ENCODE measurements at places on chromosomes 4 and X.
A peak's percentile ranks its signal among the peaks of the same experiment; 100 is the strongest.

DNA sequence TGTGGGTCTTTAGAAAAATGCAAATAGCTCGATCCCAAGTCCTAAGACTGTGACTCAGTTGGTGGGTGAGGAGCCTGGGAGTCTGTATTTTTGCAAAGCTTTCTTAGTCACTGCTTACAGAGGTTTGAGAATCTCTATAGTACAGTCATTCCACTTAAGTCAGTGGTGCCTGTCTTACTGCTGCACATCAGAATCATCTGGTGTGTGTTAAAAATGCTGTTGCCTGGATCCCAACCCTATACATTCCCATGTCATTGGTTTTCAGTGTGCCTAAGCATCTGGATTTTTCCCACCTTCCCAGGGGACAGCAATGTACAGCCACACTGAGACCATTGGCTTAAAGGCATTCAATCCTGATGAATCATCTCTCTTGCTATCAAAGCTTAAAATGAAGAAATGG, 21.0 kb upstream of the GEMIN8 start:
- DNase-seq = peak; percentile 25

- DNase-seq = peak; percentile 19
Observed at GRCh38 chr4:126560794-126561193, 1072.0 kb upstream of the INTU start.

- no peak for DNase-seq
Observed at GRCh38 chr4:147836807-147837206, 104.9 kb downstream of the ARHGAP10 start.

DNA sequence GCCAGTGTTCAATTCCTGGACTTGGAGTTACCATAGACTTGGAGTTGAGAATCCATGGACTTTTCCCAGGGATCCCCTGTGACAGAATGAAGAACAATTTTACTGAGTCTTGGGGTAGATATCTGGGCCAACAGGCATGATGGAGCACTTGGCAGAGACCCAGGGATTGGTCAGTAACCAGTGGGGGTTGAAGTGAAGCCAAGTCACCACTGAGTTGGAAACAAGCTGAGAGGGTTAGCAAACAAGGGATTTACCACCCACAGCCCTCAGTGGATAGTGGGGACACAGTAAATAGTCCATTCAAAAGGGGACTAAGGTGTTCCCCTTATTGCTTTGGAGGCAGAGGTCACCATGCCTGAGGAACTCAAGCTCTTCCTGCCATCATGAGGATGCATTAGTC, 281.7 kb downstream of the PPP1R2C start:
- DNase-seq = no peak

DNA sequence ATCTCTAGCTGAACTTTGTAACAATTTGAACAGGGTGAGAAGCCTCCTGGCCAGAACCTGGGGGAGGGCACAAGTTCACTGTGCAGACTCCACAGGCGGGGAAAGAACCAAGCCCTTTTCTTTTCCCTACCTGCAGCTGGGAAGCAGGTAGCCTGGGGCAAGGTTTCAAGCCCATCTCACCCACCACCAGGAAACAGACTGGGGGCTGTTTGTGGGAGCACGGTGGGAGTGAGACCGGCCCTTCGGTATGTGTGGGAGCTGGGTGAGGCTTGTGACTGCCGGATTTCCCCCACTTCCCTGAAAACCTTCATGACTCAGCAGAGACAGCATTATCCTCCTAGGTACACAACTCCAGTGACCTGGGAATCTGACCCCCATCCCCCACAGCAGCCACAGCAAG, 211.7 kb downstream of the ZNF674 start:
- DNase-seq = no peak

DNA sequence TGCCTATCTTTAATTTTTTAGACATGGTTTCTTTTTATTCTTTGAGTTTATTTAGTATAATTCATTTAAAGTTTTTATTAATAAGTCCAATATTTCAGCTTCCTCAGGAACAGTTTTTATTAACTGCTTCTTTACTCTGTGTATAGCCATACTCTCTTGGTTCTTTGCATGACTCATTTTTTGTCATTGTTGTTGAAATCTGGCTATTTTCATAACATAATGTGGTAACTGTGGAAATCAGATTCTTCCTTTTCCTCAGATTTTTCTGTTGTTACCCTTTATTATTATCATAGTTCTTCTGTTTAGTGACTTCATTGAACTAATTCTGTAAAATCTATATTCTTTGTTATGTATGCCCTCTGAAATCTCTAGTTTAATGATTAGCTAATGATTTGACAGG, 124.9 kb upstream of the CYSLTR1 start:
- DNase-seq = peak; percentile 48

- no peak for DNase-seq
Observed at GRCh38 chrX:44596277-44596676, 53.6 kb upstream of the FUNDC1 start.

DNA sequence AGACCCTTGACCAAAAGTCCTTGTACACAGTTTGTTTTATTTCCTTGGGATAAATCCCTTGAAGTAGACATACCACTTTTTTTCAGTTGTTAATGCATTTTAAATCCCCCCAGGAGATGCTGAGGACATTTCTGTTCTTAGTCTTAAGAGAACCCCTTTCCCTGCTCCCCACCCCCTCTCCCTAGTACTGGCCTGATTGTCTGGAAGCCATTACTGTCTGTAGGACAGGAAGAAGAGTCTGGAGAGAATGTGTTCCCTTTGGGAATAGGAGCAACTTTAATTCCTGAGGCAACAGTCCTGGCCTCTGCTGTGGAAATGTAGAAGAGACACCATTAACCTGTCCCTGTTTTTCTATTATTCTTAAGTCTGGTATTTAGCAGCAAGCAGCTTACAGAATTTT, 52.3 kb upstream of the TMEM131L start:
- DNase-seq = no peak

DNA sequence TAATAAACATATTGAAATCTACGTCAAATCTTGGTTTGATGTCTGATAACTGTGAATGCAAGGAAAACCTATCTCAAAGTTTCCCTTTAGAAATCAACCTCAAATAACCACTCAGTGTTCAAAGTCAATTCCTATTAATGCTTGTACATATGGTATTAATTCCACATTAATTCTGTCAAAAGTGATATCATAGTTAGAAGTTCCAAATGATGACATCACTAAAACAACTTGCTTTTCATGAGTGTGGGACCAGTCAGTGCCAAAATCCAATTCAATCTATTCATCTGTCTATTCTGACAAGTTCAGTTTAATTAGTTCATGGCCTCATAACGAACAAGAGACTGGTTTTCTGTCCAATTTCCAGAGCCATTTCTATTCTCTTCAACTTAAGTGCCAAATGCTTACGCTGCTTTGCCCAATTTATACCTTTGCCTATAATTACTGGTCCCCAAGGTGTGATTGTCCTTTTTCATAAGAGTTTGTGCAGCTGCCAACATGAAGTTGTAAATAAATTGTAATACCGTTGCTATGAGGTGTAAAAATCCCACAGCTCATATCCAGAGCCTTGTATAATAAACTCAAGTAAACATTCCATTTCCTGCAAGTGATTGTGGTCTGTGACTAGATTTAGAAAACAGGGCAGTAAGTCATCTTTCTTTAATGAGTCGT, 476.2 kb downstream of the RAB28 start:
- DNase-seq = no peak

DNA sequence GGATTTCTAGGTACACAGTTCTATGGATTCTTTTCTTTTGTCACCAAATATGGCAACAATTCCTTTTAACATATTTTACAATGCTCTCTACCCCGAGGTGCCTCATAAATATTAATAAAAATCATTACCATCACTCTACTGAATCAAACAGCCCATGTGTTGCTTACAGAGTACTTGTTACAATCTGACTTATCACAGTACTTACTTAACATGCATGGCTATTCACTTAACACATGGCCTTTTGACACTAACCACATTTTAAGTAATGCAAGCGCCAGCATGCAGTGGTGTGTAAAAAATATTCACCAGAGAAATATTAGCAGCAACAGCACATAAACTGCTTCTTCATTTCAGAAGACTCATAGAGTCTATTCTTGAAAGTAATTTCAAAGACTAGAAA, 64.9 kb downstream of the BMP3 start:
- no peak for DNase-seq

- DNase-seq = no peak
Observed at GRCh38 chr4:164876700-164877324, at the start of gene APELA. TSS of gene APELA (plus strand) at chr4:164877178. CDS start at chr4:164877332, 154 bp downstream.

GRCh38 chr4:12116009-12116552, 687.4 kb upstream of the HS3ST1 start:
- DNase-seq = no peak

- no peak for DNase-seq
Observed at GRCh38 chr4:188175288-188175687, 36.0 kb downstream of the TRIML1 start.

DNA sequence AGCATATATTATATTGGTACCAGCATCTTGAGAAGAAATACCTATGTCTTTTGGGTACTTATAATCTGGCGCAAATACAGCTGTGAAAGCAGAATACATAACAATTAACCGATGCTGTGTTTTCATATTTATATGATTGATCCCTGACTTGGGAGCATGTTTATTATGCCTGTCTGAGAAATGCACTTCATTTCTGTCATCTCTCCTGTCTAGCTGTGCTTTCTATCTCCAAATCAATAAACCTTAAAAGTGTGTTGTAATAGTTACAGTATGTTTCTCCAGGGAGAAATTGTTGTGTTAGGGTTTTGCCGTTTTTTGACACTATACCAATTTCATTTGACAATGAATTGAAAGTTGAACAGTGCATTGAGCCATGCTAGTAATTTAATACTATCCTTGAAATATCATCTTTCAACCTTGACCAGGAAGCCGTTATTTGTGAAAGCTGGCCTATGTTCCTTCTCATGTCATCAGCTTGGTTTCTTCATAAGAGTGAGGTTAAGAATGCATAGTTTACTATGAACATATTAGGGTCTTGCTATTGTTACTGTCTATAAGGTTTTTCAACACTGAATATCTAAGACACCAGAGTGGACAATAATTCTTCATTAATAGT, 206.2 kb upstream of the PCDH18 start:
- peak; percentile 22 for DNase-seq

GRCh38 chrX:56572975-56573374, 9.5 kb downstream of the UBQLN2 start:
- no peak for DNase-seq

DNA sequence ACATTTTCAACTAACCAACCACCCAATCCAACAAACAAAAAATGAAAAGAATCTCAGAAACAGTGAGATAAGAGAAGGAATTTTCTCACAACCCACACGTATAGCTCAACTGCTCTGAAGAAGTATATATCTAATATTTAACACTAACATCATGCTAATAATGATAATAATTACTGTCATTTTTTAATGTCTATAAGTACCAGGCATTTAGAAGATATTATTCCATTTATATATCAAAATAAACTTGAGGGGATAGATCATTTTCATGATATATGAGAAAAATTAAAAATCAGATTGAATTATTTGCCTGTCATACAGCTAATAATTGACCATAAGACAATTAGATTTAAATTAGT, 4.2 kb upstream of the AFP start:
- DNase-seq = no peak

GRCh38 chr4:134465417-134465816, 263.8 kb upstream of the PABPC4L start:
- DNase-seq = no peak

DNA sequence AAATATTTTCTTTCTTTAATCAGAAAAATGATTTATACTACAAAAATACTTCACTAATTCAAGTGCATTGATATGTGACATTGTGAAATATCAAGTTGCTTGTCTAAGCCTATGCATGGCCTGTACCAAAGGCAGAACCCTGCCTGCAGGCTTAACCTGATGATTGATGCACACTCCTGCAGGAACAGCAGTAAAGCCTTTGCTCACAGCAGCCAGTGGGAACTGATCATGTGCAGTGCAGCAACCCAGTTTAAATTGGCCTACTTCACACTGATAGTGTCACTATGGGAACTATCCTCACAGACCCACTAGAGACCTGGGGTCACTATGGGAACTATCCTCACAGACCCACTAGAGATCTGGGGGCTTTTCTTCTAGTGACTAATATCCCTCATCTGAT, 603.8 kb downstream of the RAPGEF2 start:
- DNase-seq = no peak

DNA sequence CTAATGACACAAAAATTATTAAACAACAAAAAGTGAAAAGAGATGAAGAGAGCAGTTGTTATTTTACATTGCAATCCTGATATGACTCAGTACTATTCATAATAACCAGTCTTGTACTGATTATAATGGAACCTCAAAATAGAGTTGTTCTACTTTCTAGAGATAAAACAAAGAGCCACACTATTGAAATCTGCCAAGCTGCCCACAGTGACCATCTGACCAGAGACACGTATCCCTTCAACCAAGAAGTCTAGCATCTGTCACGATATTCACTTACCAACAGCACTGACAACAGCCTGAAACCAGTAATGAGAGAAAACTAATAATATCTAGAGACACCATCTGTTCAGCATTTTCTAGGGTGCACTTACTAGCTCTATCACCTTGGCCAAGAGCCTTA, 466.7 kb downstream of the NKX6-1 start:
- no peak for DNase-seq

GRCh38 chrX:10231461-10231860, 74.7 kb downstream of the CLCN4 start:
- DNase-seq = no peak

DNA sequence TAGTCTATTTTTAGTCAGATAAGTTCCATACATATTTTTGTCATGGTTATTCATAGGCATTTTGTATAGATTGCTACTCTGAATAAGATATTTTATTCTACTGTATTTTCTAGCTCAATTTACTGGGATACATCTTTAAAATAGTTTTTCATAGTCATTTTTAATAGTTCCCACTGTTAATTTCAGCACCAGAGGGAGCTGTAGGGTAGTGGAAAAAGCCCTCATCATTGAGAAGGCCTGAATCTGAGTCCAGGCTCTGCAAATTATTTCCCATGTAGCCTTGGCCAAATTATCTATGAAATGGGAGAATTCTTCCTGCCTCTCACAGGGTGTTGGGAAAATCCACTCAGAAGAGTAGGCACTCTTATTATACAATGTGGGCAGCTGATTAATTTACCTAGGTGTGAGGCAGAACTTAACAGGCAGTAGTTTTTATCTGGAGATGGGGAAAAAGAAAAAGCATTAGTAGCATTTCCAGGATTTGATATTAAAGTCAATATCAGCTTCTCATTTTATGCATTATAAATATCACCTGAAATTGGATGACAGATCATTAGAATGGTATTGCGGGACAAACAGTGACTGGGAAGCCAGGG, 102.9 kb upstream of the PAQR3 start:
- peak; percentile 31 for DNase-seq

DNA sequence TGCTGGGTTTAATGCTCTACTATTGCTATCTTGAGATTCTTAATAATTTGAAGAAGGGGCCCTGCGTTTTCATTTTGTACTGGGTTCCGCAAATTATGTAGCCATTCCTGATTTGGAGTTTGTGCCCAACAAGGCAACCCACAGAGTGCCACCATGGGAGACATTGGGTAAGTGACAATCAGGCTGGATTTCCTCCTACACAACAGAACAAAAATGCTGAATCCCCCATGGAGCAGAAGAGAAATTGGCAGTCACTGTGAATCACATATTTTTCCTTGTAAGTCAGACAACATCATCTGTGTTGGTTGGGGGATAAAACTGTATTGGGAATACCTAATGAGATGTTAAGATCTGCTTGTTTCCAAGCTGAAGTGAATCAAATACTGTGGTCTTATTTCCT, 80.9 kb downstream of the CNGA2 start:
- DNase-seq = no peak

- DNase-seq = no peak
Observed at GRCh38 chr4:76830612-76830963, 67.4 kb downstream of the SOWAHB start.

GRCh38 chrX:110143454-110144210, 140.7 kb downstream of the TMEM164 start:
- peak; percentile 14 for DNase-seq

Data from LHCN-M2 (cell line).